ENCODE measurements at places on chromosomes 5 and 9.

DNA sequence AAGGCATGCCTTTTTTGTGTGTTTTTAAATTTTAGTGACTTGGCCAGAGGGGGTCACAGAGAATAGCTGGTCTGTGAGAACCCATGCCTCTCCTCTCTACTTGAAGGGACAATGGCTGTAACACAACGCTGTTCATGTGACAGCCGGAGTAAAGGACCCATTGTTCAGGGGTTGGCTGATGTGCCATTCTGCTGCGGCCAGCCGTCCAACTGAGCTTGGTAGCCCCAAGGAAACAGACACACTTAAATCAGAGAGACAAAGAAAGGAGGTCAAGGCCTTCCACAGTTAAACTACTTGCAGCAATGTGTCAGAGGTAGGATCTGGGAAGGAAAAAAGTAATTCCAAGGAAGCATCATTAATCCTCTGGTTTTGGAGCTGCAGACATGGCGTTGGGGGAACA, 8.1 kb downstream of the MEGF10 start:
- DNase-seq: no peak

- no peak for DNase-seq
These were observed 12.2 kb upstream of the SLC2A6 start for GRCh38 chr9:133490865-133491655.

- no peak for DNase-seq
These were observed 35.9 kb downstream of the CEP120 start for GRCh38 chr5:123387313-123387712.

DNA sequence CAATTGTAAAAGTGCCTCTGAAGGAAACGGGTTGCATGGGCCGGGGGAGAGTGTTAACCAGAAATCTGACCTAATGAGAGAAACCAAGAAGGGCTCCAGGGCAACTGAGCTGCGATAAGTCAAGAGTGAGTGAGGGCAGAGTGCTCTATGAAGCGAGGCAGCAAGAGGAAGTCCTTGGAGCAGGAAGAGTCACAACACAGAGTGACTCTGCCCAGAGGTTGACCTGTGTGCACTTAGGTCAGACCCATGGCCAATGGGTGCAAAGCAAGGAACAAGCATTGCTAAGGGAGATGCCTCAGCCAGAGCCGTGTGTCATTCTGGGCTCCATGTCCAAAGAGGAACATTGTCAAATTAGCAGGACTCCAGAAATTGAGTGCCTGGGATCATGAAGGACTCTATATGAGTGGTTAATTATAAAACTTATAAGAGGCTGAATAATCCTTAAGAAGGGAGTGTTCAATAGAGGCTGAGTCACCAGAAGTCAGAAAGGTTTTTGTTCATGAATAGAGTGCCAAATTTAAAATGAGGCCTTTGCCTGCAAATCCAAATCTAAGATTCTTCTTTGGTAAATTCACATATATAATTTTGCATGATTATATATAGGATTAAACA, 438.5 kb downstream of the MED10 start:
- DNase-seq: no peak

DNA sequence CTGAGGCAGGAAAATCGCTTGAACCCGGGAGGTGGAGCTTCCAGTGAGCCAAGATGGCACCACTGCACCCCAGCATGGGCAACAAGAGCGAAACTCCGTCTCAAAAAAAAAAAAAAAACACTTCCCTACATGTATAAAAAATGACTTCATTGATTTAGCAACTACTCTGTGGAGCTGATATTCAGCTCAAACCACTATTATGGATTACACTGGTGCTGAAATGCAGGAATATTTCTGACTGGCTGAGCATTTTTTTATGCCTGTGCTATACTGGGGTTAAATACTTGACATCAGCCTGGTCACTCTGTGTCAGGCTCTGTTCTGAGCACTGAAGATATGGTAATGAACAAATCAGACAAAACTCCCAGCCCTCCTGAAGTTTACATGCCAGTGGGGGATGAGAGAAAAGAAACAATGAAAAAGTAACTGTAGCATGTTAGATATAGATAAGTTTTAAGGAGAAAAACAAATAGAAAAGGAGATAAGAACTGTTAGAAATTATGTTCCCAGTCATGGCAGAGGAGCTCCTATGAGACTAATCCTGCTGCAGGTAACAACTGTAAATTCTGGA, 22.6 kb upstream of the TTC39B start:
- no peak for DNase-seq

DNA sequence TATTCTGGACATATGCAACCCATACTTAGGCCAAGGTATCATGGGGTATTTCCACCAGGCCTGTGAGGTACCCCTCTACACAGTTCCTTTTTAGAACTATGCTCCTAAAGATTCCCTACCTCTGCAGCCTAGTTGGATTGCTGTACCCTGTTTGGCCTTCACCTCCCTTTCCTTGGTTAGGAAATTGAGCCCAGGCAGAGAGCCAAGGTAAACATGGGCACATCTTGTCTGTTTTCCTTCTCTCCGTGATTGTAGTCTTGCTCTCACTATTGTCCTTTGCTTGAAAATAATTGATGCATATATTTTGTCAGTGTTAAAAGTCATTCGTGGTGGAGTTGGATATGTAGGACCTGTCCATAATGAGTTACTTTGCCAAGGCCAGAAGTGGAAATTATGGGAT, 26.7 kb downstream of the BDP1 start:
- DNase-seq: no peak

- DNase-seq: peak; percentile 8
These were observed 232.4 kb downstream of the ESM1 start for GRCh38 chr5:54753034-54753433.

DNA sequence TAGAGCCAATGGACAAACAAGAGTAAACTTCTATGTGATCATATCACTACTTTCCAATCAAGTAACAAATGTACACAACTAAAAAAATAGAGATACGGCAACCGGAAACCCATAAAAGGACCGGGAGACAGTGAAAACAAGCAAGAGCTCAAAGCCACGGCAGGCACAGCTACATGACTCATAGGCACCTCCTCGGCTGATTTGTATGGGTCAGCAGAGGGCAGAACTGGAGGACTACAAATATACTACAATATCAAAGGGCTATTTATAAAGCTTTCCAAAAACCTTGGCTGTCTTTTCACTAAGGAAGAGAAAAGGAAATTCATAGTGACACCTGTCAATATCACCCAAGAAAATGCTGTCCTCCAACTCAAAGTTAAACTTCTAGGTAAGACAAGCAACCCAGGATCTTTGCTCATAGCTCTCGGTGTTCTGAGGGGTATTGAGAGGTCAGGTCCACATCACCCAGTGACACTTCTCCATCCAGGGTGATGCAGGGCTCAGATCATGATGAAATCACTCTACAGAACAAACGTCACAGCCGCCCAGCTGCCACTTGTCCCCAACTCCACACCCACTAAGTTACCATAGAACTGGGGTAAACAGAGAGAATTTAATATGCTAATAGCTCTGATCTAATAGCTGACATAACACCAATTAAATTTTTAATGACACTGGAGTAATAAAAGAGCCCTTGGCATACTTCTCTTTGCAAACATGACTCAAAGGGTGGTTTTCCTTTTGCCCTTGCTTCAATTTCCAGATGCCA, 41.3 kb downstream of the PFDN1 start:
- DNase-seq: no peak

DNA sequence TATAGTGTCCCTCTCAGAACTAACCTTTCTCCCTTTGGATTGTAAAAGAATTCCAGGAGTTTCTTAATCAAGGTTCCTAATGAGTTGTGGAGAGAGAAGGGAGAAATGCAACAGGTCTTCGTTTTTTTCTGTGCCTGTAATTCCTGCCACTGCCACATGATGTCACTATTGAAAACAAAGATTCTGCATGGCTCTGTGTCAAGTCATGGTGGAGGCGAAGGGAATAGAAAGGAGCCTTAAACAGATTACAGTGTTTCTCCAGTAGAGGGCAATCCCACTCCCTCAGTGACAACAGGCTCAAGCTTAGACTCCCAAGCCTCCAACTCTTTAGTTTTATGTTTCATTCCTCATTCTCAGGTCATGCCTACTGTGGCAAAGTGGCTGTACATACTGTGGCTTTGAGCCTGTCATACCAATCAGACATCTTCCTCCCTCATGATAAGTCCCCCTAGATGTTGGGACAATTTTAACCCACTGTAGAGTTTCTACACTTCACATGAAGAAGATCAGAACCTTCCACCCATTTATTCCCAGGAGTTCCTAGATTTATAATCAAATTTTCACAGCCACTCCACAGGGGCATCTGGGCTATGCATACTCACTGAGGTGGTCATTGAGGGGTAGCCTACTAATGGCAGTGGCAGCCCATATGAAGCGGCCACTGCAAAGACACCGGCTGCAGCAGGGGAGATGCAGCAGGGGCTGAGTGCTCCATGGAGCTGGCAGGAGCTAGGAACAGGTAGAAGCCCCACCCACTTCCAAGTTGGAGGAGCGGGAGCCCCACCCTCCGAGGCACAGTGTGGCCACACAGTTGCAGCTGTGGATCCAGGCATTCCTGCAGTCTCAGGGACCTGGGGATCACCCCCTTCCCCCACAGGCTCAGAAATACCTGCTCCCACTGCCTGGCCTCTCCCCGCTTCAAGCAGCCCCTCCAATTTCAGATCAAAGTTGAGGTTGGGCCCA, 97.4 kb upstream of the TRIM32 start:
- DNase-seq: peak; percentile 22

DNA sequence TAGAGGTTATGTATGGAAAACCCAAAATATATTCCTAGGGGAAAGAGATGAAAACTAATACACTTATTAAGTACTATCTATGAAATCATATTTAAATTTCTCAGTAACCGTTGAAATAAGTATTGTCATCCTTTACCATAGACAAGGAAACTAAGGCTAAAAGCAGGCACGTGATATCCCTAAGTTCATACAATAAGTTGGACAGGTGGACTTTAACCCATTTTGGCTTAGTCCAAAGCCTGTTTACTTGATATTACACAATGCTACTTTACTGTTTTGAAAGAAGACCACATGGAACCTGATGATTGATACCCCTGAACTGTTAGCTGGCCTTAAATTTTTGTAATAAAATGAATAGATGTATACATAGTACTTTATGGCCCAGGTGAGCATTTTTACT, 3.5 kb downstream of the NFX1 start:
- DNase-seq: no peak

- DNase-seq: no peak
These were observed 200.5 kb upstream of the POU5F2 start for GRCh38 chr5:93941897-93942296.

- no peak for DNase-seq
These were observed 92.8 kb upstream of the ACOT12 start for GRCh38 chr5:81486711-81487110.

GRCh38 chr9:133589454-133590227, 19.5 kb downstream of the FAM163B start:
- no peak for DNase-seq

- no peak for DNase-seq
These were observed 3.6 kb upstream of the TRIM32 start for GRCh38 chr9:116683535-116683934.

DNA sequence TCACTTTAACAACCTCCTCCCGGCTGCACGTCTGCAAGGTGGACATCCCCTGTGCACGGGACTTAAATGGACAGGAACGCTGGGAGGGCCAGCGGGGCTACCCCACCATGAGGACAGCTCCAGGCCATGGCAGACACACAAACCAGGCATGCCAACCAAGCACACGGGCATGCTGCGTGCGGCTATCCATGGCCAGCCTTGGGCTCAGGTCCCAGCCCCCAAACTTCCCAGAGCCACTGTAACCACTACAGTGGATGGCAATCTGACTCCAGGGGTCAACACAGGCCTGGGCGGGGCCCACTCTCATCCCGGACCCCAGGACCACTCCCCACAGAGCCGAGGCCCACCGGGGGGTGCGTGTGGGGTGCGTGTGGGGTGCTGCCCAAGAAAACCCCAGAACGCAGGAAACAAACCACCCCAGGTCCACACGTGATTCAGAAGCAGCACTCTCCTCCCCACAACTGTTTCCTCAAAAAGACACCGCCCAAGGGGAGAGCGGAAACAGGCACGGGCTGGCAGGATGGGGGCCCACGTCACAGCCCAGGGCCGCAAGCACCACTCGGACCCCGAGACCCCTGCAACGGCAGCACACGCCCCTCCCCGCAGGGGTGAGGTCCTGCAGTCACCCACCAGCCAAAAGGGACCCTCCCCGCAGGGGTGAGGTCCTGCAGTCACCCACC, 7.4 kb downstream of the SLC12A7 start:
- DNase-seq: no peak

GRCh38 chr5:35902046-35902672, 36.3 kb downstream of the CAPSL start:
- no peak for DNase-seq

GRCh38 chr9:15433191-15433590, 10.5 kb downstream of the SNAPC3 start:
- DNase-seq: no peak

Data from GM12891 (cell line).